Gastrocnemius medialis (tissue), 4 donors: ENCODE measurements at places on chromosomes 7 and 10. TPM values are rescaled to one million over a fixed set of nuclear protein-coding genes. Genes with fewer than 3 reads are reported as not detected.

GRCh38 chr10:123150271-123150985, 2.5 kb downstream of the HMX2 start:
- no peak for DNase-seq

- no peak for DNase-seq
These were observed 136.8 kb downstream of the C10orf90 start for GRCh38 chr10:126533644-126534043.

DNA sequence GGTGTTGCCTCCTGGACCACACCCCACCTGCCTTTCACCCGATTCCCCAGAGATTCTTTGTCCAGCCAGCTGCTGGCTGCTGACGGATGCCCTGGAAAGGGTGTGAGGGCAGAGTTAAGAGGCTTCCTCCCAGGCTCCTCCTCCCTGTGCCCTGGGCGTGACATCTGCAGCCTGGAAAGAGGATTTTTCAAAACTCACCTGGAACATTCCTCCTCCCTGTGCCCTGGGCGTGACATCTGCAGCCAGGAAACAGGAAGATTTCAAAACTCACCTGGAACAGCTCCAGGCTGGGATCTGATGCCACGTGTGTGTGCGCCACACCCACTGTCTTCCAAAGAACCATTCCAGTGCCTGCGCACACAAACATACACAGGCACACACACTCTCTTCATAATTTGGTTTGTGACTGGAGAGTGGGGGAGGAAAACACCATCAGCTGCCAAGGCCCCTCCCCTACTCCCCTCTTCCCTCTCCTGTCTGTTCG, 5.2 kb downstream of the MARVELD1 start:
- DNase-seq: peak; percentile 66

Gene MYOF
- total RNA-seq: 10.3 TPM

Gene DPYSL4
- 0.31 TPM for total RNA-seq
